ENCODE measurements at places on chromosomes 5 and 9.

DNA sequence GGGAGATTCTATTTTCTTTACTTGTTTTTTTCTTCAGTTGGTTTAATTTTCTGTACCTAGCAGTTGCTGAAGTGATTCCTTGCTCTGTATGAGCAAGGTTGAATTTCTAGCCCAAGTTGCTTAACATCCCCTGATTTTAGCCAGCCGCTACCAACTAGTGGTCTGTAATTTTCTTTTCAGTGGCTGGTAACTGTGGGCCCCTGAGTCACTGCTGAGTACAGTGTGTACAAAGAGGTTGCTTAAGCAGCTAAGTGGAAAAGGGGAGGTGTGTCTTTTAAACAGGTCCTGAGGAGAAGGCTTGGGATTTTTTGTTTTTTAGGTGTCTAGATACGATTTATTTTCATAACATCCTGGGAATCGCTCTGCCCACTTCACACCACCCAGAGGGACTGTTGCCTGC, 254.7 kb downstream of the NR3C1 start:
- DNase-seq = no peak

GRCh38 chr5:119864286-119864685, 234.9 kb downstream of the FAM170A start:
- DNase-seq = no peak

DNA sequence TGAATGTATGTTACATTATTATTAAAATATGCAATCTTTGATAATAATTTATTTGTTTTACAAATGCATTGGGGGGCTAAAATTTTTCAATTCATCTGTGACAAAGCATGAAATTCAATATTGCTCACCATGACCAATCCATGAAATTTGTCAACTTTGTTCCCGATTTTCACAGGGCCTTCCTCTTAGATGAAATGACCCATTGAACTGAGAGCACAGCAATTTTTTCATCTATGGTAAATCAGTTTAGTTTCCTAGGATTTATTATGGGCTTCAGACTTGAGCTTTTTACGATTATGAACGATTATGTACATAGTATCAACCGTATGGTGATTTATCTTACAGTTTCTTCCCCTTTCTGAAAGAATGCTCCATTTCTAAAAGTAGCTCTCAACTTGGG, 157.3 kb downstream of the KIAA0825 start:
- DNase-seq = no peak

DNA sequence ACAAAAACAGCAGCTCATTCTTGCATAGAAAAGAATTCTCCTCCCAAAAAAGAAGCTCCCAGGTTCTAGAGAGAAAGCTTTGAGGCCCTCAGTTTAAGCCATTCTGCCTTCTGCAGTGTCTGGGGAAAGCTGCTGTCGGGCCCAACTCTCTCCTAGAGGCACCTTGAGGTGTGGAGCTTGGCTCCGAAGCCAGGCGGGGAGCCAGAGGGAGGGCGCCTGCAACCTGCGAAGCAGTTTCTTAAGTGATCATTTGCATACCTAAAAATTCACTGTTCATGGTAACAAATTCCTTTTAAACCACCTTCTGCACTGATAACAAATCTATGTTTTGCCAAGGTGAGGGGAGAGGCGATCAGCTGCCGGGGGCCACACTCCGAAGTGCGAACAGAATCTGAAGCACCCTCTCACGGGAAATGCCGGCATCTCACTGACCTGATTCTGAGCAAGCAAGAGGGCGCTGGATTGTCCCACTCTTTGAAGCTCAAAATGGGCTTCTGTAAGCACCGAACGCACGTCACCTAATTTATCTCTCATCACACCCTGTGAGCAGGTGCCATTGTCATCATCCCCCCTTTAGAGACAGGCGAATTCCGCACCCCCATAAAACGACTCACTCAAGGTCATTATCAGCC, 86.1 kb downstream of the GTF3C4 start:
- no peak for DNase-seq

GRCh38 chr5:102924963-102925362, 169.9 kb downstream of the PAM start:
- DNase-seq = no peak

DNA sequence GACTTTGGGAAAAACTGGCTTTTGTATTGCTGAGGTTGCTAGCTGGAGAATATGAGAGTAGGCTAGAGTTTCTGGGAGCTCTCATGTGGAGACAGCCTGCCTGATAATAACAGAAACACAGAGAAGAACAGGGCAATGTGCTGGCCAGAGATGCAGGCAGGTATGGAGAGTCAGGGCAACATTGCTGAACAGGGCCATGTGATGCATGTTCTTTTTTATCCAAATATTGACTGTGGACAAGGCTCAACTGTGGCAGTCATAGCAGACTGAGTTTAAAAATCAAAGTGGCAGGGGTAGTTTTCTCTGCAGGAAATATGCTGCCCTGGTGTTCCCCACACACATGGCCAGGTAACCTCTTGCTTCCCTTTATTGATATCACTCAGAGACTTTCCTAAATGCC, 381.1 kb downstream of the RASEF start:
- no peak for DNase-seq

DNA sequence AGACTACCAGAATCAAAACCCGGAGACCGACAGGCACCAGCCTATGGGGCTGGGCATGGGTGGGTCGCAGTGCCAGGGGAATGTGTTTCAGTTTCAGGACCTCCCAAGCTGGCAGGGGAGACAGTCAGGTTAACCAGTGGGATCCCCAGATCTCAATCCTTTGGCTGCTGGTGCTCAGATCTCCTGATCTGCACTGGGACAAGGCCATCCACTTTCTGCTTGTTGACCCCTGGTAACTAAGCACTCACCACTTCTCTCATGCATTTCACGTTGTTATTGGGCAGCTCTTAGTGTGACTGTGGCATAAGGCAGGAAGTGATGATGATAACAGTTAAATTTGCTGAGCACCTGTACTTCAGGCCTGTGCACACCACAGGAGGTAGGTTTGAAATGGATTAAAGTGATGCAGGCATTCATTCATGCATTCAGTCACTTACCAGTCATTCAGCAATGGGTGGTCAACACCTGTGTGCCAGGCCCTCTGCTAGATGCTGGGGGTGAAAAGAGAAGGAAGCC, 42.1 kb upstream of the STXBP1 start:
- no peak for DNase-seq

GRCh38 chr9:7780261-7780988, 19.2 kb downstream of the DMAC1 start:
- no peak for DNase-seq

DNA sequence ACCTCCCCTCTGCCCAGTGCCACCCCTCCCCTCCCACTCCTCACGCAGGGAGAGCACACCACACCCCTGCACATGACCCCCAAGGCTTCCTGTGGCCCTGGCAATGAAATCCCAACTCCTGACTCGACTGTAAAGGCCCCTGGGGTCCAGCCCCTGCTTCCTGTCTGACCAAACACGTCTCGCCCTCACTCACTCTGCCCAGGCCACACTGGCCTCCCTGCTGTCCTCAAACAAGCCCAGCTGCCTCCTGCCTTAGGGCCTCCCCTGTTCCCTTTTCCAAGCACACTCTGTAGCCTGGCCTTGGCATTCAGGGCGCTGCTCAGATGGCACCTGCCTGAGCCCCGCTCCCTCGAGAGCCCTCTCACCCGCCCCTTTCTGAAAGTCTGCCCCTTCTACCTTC, 42.4 kb downstream of the HK3 start:
- no peak for DNase-seq
